Stimulated activated CD8-positive, alpha-beta memory T cell treated with anti-CD3 and anti-CD28 coated beads, Interleukin-12 subunit alpha, Interleukin-12 subunit beta, amount 100 ng/mL, for 1 hour (primary cell): ENCODE measurements at places on chromosomes 6 and 20.

DNA sequence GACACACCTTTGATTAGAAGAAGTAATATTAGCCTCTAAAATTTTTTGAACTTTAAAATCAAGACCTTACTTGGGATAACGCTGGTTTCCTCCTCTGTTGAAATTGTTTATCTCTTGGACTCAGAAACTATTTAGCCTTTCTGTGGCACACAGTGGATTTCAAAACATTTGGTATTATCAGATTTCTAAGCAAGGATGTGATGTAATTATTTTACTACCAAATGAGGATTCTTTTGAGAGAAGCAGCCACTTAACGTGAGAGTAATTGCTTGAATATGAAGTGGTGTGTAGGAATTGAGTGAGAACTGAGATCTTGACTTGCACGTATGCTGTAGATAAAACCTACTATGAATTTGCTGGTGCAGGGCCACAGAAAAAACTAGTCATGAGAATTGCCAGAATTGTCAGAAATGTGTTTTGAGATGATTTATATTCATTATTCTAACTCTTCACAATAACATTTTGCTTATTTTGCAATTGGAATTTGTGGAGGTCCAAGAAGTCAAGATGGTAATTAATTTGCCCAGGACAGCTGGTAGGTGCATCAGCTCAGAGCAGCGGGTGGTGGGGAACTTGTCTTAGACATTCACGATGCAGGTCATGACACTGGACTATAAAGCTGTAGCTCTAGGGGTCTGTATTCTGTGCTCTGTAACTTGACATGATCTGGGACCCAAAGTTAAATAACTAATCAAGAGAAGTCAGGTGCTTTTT lies 53.4 kb downstream of the AKAP12 start:
- no peak for DNase-seq

GRCh38 chr6:10381133-10381829 lies 33.6 kb downstream of the TFAP2A start:
- no peak for DNase-seq

- DNase-seq = no peak
These were observed 26.5 kb downstream of the CD109 start for GRCh38 chr6:73722318-73723060.

GRCh38 chr6:391559-392440 lies at the start of gene IRF4:
Gene IRF4, plus strand, starts transcription at chr6:391752. Its CDS starts 1,401 bp downstream, at chr6:393153.
- DNase-seq = peak; percentile 39

DNA sequence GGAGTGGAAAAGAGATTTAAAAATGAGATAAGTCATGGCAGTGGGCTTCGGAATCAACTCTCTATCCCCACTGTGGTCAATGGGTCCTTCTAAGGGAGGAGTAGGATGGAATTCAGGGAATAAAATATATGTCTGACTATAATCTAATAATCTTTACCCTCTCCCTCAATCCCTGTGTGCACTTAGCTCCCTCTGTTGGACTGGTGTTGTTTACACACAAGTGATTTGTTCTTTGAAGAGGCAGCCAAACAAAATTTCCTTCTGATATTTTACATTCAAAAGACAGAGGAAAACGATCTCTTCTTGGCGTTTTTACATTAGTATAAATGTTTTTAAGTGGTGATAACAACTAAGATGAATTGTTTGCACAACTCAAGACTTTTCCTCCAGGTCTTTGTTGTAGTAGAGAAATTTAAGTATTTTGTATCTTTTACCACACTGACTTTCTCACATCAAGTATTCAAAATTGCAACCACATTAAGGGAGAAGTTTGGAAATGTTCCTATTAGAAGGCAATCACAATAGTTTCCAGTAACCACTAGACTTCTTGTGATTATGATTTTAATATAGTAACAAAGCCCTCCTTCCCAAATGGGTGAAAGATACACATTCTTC lies 317.8 kb downstream of the CENPW start:
- no peak for DNase-seq

GRCh38 chr6:65569505-65569904 lies 137.5 kb downstream of the EYS start:
- no peak for DNase-seq

GRCh38 chr20:23146181-23146580 lies 60.1 kb upstream of the CD93 start:
- DNase-seq = no peak
